Cerebellum (tissue), 4 donors: ENCODE measurements at places on chromosomes 11 and 22. TPM values are rescaled to one million over a fixed set of nuclear protein-coding genes. Genes with fewer than 3 reads are reported as not detected.

Gene VSIG10L2
- total RNA-seq: not detected

DNA sequence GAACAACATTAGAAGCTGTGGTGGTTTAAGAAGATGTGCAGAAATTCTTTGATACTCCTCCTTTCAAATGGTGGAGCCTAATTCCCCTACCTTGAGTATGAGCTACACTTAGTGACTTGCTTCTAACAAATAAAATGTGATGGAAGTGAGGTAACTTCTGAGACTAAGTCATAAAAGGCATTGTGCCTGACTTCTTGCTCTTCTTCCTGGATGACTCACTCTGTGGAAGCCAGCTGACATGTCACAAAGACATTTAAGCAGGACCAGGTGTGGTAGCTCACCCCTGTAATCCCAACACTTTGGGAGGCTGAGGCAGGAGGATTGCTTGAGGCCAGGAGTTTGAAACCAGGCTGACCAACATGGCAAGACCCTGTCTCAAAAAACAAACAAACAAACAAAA, 3.9 kb upstream of the PLA2G3 start:
- DNase-seq: no peak

Gene SLC22A6
- 7.2 TPM for total RNA-seq

DNA sequence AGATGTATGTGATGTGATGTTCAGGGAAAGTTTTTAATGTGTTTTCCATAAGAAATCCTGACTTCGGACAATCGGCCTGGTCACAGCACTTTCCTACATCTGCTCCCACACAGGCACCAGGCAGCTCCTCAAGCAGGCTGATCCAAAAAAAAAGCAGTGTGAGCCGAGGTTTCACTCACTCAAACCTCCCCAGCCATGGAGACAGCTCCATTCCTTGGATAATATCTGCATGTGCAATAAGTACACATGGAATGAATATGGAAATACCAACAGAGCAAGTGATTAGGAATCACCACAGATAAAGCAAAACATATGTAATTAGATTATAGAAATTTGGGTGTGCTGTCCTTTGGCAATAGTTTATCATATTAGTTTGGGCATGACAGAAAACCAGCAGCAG, 88.8 kb upstream of the API5 start:
- DNase-seq: no peak

Gene GGTLC3
- not detected for total RNA-seq

- no peak for DNase-seq
Measured at GRCh38 chr11:130945896-130946295, 29.6 kb upstream of the SNX19 start.

GRCh38 chr11:94560834-94561233, 6.3 kb upstream of the PIWIL4 start:
- no peak for DNase-seq

DNA sequence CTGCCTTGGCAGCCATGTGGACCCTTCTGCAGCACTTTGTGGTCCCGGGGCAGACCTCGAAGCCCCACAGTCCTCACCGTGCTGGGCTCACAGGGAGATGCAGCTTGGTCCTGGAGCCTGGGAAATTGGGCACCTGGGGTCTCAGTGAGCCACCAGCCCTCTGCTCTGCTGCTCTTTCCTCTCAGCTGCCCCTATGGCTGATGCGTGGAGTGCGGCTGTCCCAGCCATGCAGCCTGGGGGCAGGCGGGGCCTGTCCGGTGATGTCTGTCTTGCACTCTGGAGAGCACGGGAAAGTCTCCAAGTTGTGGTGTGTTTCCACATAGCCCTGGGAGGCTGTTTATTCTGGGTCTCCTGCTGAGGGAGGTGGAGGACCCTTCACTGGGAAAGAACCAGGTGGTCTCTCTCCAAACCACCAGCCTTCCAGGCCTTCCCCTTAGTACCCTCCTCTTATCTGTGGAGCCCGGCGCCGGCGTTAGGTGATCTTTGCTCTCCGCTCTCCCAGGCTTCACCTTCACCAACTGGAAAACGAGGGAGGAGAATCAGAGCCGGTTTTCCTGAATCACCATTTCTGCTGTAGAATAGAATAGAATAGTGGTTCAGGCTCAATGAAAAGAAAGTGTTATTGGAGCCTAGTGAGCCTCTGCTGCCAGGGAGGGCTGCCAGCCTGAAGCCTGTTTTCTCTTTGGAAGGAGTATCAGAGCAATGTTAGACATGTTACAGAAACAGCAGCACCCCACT, 41.2 kb upstream of the GRAMD4 start:
- DNase-seq: no peak

- DNase-seq: no peak
Measured at GRCh38 chr11:76459846-76460245, 15.0 kb downstream of the EMSY start.

Gene ADM2
- total RNA-seq: 0.09 TPM

DNA sequence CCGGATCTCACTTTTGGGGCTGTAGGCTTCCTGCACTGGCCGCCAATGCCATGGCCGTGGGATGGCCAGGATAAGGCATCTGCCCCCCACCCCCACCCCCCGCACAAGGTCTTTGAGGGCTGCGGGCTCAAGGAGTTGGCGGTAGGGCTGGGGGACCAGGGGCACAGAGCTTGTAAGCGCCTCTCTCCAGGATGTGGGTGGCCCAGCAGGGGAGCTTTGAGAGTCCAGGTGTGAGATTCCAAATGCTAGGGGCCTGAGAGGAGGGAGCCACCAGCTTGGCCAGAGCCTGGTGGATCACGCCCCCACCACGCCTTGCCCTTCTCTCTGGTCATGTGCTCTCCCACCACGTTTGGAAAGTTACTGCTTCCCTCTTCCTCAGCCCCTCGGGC, 5.0 kb downstream of the CD81 start:
- DNase-seq: no peak

DNA sequence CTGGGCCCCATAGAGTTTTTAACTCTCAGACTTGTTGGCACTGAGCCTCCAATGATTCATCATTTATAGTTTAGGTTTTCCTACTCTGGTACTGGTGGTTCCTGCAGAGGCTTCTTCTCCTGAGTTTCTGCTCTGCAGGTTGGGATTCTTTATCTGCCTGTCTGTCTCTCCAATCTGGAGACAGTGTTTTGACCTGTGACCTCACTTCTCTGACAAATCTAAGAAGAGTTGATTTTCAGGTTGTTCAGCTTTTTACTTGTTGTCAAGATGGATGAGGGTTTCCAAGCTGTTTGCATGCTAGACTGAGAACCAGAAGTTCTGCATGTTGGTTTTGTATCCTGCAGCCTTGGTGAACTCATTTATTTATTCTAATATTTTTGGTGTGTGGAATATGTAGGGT, 63.9 kb downstream of the JAM3 start:
- DNase-seq: no peak

Gene ZBTB16
- total RNA-seq: 4.2 TPM

DNA sequence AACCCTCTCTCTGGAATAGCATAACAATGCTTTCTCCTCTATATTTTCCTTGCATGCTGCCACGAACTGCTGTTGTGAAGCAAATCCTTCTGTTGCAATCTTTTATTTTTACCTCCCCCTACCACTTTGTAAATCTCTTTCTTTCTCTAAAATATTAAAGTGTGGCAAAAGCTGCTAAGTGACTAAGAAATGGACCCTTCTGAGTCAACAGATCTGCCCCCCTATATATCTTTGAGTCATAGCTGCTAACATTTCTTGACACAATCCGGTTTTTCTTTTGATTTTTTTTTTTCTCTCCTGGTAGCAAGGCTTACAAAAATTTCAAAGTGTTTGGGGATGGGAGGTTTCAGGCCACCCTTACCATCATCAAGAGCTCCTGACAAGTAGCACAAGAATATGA, 39.0 kb upstream of the KIRREL3 start:
- DNase-seq: no peak

- no peak for DNase-seq
Measured at GRCh38 chr11:115585361-115586024, 81.3 kb upstream of the CADM1 start.

GRCh38 chr22:46914481-46914880, 152.0 kb downstream of the TBC1D22A start:
- DNase-seq: no peak

DNA sequence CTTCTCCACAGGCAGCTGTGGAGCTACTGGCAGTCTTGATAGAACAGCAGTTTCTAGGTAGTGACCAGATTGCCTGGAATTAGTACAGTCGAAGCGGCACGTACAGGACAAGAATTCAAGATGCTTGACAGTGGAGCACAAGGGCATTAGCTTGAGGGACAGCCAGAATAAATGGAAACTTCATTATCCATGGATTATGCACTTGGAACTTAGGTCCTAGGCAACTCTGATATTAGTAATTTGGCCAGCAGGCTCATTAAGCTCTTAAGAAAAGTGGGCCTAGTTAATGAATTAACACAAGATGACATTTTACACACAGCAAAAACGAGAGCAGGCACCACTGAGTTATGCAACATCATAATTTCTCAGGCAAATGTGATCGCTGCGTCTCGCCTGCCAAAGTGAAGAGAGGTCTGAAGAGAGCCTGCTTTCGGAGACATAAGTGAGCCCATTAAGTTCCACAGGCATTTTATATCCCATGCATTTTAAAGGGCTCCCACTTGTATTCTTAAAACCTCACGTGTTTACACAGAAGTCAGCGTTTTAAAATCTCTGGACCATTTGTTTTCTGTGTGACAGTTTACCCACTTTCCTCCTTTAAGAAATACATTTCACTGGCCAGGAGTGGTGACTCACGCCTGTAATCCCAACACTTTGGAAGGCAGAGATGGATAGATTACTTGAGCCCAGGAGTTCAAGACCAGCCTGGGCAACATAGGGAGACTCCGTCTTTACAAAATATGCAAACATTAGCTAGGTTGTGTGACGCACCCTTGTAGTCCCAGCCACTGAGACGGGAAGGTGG, 66.2 kb downstream of the COMMD9 start:
- DNase-seq: no peak

DNA sequence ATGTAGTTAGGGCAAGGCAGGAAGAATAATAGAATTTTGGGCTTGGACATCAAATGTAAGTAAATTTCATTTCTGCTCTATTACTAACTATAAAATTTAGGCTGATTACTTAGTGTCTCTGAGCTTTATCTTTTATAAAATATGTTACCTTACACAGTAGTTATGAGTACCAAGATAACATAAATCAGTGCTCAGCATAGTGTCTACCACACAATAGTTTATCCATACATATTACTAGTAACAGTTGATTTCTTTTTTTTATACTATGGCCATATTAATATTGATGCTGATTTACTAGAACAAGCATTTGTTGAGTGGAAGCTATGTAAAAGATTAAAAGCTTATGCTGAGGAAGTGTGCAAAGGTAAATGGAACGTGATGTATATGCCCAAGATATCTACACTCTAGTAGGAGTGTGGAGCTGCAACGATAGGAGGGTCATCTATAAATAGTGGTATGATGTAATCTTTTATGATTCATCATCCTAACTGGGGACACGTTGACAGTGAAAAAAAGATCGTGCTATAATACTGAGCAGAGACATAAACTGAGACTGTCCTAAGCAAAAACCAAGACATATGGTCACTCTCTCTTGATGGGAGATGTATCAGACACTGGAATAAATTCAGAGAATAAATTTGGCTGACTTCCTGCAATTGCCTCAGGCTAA, 8.7 kb upstream of the SLC5A12 start:
- DNase-seq: peak; percentile 17

GRCh38 chr11:26556582-26556981, 15.5 kb downstream of the MUC15 start:
- DNase-seq: no peak

DNA sequence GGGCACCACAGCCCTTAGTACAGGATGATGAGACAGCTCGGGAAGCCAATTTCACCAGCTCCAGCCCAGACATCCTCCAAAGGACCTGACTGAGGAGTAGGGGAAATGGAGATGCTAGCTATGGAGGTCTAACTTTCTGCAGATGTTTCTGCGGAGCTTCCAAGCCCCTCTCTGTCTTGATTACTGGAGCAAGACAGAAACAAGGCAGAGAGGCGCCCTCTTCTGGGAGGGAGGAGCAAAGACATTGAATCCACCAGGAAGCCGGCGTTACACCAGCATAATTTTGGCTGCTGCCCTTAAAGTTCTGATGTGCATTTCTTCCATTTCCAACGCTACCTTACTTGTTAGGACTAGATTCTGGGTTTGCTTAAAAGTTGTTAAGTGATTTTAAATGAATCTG, 107.3 kb upstream of the HSD17B12 start:
- DNase-seq: no peak

DNA sequence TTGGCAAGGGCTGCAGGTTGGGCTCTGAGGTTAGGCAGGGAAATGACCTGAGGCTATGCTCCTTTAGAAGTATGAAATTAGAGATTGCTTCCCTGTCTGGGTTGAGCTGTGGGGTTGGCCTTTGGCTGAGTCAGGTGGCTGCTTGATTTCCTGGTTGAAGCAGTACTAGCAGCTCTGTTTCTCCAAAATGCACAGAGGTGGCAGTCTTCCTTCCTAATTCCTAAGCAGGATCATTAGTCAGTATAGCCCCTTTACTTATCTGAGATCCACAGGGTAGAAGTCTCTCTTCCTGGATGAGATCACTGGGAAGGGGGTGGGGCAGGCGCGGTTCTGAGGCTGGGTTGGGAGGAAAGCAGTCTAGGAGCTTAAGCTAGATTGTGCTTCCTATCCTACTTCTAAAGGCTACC, 1917.5 kb downstream of the LRRC4C start:
- no peak for DNase-seq

GRCh38 chr11:86186386-86186785, 58.2 kb upstream of the EED start:
- DNase-seq: no peak

DNA sequence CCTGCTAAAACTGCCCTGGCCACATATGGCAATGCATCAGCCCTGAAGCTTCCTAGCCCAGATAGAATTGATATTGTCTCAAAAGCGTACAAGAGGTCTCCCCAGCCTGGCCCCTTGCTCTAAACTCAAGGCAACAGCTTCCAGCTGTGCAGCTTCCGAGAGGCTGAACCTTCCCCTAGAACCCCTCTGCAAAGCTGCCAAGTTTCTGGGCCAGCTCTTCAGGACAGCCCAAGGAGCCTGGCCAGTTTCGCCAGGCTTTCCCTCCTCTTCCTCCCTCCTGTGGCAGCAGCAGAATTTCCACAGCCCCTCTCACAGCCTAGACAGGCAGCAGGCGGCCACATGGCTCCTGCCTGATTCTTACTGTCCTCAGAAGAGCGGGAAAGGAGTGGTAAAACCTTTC, 34.5 kb downstream of the NUMA1 start:
- DNase-seq: no peak

Gene OR52H1
- 0.82 TPM for total RNA-seq

Gene C11orf87
- total RNA-seq: 34.8 TPM

DNA sequence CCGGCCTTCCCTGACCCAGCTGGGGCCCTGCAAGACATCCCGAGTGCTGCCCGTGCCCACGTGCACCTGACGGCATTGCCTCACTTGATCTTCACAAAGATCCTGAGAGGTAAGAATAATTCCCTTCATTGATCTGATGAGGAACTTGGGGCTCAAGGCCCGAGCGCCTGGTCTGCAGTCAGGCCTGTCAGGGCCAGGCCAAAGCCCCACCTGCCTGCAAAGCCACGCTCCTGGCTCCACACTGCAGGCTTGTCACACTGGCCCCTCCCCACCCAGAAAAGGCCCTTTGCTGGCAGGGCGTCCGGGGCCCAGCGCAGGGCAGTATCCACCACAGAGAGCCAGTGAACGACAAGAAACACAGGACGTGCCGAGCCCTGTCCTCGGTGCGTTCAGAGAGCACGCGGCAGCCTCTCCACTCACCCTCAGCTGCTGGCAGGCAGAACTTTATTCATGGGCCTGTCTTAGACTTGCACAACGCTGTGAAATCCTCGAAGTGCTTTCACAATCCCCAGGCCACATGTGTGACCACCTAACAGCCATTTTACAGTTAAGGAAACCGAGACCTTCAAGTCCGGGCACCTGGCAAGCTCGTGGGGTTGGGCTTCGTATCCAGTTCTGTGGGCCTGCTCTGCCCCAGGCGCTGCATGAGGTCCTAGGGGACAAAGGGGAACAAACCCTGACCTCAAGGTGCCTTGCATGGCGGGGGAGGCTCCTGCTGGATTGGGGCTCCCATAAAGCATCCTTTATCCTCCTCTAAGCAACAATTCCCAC, 14.8 kb downstream of the KIAA0930 start:
- DNase-seq: no peak
